HepG2 (cell line): ENCODE measurements at places on chromosomes 2 and 18. TPM values are rescaled to one million over a fixed set of nuclear protein-coding genes. Genes with fewer than 3 reads are reported as not detected.

DNA sequence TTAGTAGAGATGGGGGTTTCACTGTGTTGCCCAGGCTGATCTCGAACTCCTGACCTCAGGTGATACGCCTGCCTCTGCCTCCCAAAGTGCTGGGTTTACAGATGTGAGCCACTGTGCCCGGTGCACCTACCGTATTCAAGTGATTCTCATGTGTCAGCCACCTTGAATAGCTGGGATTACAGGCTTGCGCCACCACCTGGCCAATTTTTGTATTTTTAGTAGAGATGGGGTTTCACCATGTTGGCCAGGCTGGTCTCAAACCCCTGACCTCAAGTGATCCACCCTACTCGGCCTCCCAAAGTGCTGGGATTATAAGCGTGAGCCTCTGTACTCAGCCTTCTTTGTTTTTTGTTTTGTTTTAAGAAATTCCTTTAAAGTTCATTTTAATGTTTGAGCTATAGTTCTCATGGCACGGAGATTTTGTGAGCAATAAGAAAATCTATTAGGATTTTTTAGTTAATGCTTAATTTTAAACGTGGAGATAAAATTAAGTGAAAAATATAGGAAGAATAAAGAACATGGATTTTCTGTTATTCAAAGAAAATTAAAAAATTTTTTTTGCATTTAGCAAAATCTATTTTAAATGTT lies 242.6 kb downstream of the PHLPP1 start:
- 0 out of 2 replicates have a peak, but pooled peaks cover 1% of the 10 kb centered on the region for H3K4me1 ChIP-seq
- H3K27me3 ChIP-seq = no peaks in the 10 kb centered on the region
- DNase-seq = peak; percentile 46

GRCh38 chr2:2523461-2524347 lies 192.6 kb upstream of the MYT1L start:
- no peaks in the 10 kb centered on the region; the same call in 1 of the 2 replicates for H3K27me3 ChIP-seq
- no peak overlapping the region for H3K4me3 ChIP-seq
- H3K27ac ChIP-seq = no peak overlapping the region

- no peaks in the 10 kb centered on the region for H3K36me3 ChIP-seq
- H3K4me3 ChIP-seq = no peak overlapping the region
- no peak for DNase-seq
Measured at GRCh38 chr2:7745369-7745768, 828.2 kb downstream of the RNF144A start.

GRCh38 chr18:26293982-26294381 lies 67.7 kb downstream of the TAF4B start:
- no peak for DNase-seq
- H3K27me3 ChIP-seq = no peaks in the 10 kb centered on the region
- no peak overlapping the region for H3K27ac ChIP-seq

IL1F10 gene
- total RNA-seq = not detected in 2 replicates

GRCh38 chr2:26020231-26020640 lies 13.6 kb upstream of the RAB10 start:
- no peak overlapping the region for H3K27ac ChIP-seq
- H3K4me3 ChIP-seq = no peak overlapping the region

LHCGR gene
- total RNA-seq = not detected in 2 replicates

GRCh38 chr2:199928226-199928625 lies 17.1 kb downstream of the C2orf69 start:
- H3K4me3 ChIP-seq = no peak overlapping the region
- peaks cover 2% of the 10 kb centered on the region for H3K36me3 ChIP-seq
- no peak for DNase-seq
- no peaks in the 10 kb centered on the region for H3K27me3 ChIP-seq
- no peaks in the 10 kb centered on the region for H3K4me1 ChIP-seq

- no peak overlapping the region for H3K4me3 ChIP-seq
- H3K27me3 ChIP-seq = no peaks in the 10 kb centered on the region
- H3K27ac ChIP-seq = no peak overlapping the region
- no peaks in the 10 kb centered on the region for H3K36me3 ChIP-seq
- DNase-seq = no peak
Measured at GRCh38 chr2:145324748-145325147, 804.8 kb upstream of the ZEB2 start.

- H3K4me1 ChIP-seq = peaks cover 68% of the 10 kb centered on the region
- H3K27ac ChIP-seq = peak overlapping the region; percentile 38
- H3K4me3 ChIP-seq = no peak overlapping the region
- H3K36me3 ChIP-seq = peaks cover 72% of the 10 kb centered on the region
Measured at GRCh38 chr2:216114382-216114713, 5.2 kb downstream of the XRCC5 start.
